Stimulated activated CD8-positive, alpha-beta memory T cell treated with anti-CD3 and anti-CD28 coated beads, Interleukin-15, amount 100 ng/mL, for 4 hours (primary cell): ENCODE measurements at places on chromosomes 7 and 10.

GRCh38 chr7:11698384-11698871, 133.6 kb downstream of the THSD7A start:
- no peak for DNase-seq

DNA sequence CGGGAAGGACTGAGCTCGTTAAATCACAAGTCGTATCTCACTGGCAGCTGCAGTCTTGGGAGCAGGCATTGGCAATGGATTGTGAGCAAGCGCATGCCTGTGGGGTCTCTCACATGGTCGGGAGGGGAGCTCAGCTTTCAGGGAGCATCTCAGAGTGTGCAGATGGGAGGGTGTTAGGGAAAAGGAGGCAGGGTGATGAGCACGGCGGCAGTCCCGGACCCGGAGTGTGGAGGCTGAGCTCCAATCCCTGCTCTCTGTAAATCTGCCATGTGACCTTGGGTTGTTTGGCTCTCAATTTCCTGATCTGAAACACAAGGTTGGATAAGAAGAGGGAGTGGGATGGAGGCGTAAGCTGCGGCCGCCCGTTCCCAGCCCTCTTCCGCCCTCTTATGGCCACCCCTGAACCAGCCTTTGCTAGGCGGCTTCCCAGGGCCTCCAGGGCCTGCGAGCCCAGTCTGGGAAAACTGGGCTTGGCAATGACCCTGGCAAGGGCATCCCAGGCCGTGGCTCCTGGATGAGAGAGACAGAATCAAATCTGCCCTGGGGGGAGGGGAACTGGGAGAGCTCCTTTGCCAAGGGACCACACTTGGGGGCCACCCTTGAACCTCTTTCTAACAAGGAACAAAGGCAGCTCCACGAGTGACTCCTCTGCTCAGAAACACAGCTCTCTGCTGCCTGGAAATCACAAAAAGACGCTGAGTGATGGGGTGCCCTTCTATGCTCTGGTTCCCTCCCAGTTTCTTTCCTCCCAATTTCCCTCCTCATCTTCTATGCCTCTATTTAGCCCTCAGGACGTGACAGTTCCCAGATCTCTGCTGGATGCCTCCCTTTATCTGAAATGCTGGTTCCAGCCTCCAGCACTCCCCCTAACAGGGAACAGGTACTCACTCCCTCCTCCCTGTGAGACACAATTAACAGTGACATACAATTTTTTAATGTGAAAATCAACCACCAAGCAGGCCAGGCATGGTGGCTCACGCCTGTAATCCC, 41.7 kb upstream of the LOXL4 start:
- DNase-seq, result no peak

GRCh38 chr7:52463341-52463740, 572.1 kb upstream of the POM121L12 start:
- no peak for DNase-seq

- no peak for DNase-seq
These were observed 141.6 kb downstream of the TES start for GRCh38 chr7:116351966-116352365.

- DNase-seq, result no peak
These were observed 216.4 kb downstream of the CRPPA start for GRCh38 chr7:16204953-16205352.

GRCh38 chr7:1579481-1580421, 9.9 kb upstream of the PSMG3 start:
- peak; percentile 32 for DNase-seq

GRCh38 chr7:51927738-51928137, 611.1 kb upstream of the COBL start:
- DNase-seq, result no peak

- DNase-seq, result no peak
These were observed 2.4 kb downstream of the PTF1A start for GRCh38 chr10:23194471-23194965.

GRCh38 chr10:100618632-100619255, 83.0 kb downstream of the HIF1AN start:
- no peak for DNase-seq

- DNase-seq, result no peak
These were observed 228.9 kb upstream of the ETV1 start for GRCh38 chr7:14218338-14218737.

DNA sequence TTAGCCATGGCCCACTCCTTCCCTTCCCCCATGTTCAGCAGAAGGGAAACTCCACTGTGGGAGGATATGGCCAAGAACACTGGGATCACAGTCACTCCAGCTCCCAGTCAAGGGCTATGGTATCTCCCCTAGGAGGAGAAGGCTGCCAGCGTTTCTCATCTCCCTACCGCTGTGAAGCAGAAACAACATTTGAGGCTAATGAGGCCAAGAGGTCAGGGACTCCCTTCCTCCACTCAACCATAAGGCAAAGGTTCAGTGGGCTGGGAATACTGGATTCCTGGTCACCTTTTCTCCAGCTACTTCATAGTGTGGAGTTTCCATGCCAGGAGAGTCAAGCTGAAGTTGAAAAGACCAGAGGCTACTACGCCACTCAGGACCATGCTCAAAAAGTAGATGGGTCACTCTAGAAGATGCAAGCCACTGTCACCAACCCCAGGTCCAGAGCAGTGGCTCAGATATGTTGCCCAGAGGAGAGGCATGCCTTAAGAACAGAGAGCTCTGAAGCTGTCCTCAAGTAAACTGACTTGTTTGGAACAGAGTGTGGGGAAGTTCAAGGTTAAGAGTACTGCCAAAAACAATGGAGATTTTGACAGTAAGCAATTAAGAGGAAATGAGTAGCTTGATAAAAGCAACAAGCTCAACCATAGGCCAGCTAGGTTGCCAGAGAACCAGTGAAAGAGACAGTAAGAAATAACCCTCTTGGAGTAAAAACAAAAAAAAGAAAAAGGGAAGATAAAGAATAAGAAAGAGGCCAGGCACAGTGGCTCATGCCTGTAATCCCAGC, 3.8 kb upstream of the TMEM140 start:
- DNase-seq, result no peak

GRCh38 chr10:114571316-114571999, 86.6 kb downstream of the ABLIM1 start:
- DNase-seq, result no peak

DNA sequence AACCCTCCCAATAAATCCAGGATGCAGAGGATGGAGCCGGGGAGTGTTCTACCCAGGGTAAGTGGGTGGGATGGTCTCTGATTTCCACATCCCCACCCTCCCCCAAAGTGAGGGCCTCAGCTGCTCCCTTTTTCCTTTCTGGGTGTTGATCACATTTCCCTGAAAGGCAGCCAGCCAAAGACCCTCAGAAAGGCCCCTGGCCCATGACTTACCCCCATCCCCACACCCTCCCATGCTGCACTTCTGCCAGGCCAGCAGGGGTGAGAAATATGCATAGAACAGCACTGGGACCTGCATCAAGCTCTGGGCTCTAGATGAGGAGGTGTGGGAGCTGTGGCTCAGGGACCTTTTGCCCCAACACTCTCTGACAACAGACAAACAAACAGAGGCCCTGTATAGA, 927.3 kb upstream of the ZNF722 start:
- no peak for DNase-seq

DNA sequence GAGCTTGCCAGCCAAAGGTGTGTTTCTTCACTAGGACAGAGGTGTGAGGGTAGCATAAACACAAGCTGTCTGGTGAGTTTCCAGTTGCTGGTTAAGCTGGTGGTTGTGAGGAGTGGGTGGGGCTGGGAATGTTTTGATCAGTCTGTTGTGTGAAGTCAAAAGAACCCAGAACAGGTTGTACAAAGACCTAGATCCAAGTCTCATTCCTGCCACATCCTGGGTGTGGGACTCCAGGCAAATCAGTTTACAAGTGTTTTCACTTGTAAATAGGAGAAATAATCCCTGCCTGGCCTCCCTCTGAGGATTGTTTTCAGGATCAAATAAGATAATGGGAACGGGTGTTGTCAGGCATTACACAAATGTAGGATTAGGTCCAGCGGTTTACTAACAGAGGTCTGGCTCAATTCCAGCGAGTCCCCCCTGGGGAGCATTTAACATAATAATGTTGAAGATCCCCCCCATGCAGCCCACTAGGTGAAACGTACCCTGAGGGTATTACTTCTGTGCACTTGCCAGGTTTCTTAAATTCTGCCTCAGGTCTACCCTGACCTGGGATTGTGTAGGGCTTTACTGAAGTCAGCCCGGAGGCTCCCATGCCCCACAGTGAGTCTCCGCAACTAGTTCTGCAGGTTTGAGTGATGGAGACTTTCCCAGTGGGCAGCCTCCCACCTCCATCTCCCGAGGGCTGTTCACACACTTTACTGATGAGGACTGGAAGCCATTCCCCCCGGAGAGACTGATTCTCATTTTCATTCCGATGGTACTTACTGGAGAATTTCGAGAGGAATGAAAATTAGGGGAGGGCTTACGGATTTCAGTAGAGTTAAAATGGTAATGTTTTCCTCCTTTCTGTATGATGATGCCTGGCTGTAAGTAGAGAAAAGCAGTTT, 2.7 kb upstream of the FRAT2 start:
- DNase-seq, result no peak

DNA sequence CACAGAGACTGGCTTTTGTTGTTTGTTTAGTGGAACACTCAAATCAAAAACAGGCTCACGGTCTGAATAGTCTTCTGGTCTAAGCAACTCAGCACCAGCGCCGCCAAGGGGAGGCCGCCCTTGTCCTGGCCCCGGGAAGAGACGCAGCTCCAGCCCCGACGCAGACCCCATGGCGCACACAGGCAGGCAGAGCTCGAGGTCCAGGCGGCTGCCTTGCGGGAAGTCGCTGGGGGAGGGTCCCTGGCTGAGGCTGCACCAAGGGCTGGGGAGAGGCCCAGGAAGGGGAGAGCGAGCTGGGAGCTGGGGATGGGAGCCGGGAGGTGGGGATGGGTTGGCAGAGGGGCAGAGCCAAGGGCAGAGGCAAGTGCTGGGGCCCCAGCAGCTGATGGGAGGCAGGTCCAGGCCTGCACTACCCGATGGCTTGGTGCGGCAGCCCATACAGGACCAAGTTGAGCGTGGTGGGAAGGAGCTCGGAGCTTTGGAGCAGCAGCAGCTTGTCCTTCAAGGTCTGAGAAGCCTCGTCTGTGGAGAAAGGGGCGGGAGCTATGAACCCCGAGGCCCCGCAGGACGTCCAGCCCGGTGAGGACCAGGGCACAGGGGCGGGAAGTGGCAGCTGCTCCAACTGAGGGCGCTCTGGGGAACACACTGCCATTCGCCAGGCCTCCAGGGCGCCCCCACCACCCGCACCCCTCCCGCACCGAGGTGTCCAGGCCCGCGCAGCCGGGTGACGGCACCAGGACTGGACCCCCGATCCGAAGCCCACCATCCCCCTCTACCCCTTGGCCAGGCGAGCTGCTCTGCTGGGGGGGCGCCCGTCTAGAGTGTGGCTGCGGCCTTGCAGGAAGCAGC, 22.7 kb upstream of the NKX6-2 start:
- DNase-seq, result no peak

GRCh38 chr7:151705636-151706276, 171.2 kb downstream of the PRKAG2 start:
- no peak for DNase-seq

- no peak for DNase-seq
These were observed 425.1 kb upstream of the NPVF start for GRCh38 chr7:25653384-25653783.

GRCh38 chr7:11835260-11835659, 3.3 kb upstream of the THSD7A start:
- no peak for DNase-seq

DNA sequence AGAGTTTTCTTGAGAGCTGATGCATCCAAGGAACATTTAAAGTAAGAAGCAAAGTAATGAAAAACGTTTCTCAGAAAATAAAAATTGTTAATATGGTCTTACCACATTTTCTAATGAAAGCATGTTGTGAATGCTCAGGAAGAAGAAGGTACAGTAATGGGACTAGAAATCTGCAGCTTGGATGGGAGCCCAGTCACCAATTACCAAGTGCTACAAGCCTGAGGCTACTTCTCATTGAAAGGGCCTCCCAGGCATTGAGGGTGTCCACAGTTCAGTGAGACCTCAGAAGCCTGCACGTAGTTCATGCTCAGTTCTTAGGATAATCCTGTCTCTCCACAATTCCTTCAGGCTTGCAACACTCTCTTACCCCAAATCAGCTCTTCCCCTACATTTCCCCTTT, 17.6 kb downstream of the PTN start:
- no peak for DNase-seq

DNA sequence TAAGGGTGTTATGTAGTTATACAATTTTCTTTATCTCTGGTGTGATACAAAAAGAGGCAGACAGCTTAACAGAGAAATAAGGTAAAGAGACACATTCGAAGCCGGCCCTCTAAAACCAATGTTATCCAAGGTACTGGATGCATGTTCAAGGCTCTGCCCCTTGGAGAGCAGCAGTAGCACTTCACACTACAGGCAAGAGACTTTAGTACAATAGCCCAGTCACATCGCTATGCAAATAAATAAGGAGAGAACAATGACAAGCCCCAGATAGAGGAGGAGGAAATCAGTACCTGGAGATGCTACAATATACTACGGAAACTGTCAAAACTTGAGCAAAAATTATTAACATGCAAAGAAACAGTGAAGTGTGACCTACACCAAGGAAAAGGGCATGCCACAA, 111.1 kb downstream of the ITGB1 start:
- DNase-seq, result no peak

GRCh38 chr7:128189231-128189930, 51.7 kb upstream of the LEP start:
- no peak for DNase-seq

DNA sequence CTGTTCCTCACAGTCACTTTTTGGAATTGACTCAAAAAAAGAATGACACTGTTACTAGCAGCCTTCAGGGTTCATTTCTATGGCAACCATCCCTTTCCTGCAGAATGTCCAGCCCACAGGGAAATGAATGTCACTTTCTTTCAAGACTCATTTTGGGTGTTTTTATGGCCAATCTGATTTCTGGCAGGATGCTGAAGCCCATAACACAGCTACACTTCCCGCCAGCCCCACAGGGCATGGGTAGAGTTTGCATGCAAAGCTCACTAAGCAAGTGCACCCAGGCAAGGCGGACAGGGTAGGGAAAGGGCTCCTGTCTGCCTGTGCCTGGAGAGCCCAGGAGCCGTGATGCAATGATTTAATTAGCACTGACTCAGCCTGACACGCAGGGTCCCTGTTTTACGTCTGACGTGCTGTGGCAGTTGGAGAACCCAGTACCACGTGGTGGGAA, 26.1 kb upstream of the GPAM start:
- DNase-seq, result no peak

DNA sequence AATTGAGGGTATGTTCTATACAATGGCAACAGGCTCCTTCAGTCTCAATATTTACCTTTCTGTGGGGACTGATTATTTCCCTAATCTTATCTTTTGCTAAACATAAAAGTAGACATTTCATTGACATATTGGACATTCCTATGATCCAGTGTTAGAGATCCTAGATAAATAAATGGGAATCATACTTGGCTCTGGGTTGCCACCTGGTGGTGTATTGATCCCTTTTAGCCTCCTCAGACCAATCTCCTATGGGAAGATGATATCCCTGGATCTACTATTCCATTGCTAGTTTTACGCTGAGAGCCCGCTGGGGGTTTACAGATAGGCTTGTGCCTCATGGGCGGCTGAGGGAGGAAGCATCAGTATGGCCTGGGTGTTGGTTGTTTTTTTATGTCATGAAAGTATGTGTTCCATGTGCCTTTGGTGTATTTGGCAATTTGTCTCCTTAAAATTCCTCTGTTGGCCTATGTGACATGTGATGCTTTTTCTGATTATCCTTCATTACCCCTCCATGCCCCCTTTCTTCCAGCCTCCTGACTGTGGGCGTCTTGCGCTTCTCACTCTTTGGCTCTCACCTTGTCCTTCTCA, 18.8 kb downstream of the CELF2 start:
- DNase-seq, result no peak
